ENCODE measurements at places on chromosomes 2 and 18.
A peak's percentile ranks its signal among the peaks of the same experiment; 100 is the strongest.

DNA sequence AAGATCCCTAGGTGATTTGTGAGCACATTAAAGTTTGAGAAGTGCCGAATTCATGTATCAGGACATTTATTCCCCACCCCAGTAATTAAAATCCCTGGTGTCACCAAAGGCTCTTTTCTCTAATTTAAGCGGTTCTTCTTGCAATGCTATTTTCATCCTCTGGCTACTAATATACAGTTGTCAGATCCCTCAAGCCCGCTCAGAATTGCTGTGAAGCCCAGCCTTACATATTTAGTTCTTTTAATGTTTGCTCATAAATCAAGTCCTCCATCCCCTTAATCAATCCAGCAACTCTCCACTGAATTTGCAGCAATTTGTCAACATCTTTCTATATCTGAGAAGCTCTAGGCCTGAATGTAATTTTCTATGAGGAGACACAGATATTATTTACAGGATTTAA lies 437.9 kb downstream of the PIK3C3 start:
- DNase-seq, result no peak

- no peak for DNase-seq
Measured at GRCh38 chr2:117486081-117486480, 328.4 kb upstream of the DDX18 start.

GRCh38 chr2:226909126-226909525 lies 73.3 kb downstream of the RHBDD1 start:
- no peak for DNase-seq

GRCh38 chr2:230266638-230267037 lies 41.1 kb downstream of the SP140 start:
- no peak for DNase-seq

DNA sequence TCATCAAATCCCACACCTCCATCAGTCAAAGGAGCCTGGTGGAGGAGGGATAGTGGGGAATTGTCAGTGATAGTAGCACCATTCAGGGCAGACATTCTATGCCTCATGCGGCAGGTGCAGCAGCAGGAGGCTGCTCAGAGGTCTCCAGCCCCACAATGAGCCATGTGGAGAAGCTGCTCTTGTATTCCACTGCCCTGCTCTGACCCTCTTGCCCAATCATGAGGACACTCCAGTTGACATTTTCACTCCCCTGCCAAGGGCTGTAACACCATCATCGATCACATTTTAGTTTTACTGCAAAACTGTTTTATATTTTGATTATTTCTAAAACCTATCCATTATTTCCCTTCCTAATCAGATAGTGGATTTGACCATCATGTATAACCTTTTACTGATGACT lies 487.6 kb upstream of the KLHL29 start:
- no peak for DNase-seq

DNA sequence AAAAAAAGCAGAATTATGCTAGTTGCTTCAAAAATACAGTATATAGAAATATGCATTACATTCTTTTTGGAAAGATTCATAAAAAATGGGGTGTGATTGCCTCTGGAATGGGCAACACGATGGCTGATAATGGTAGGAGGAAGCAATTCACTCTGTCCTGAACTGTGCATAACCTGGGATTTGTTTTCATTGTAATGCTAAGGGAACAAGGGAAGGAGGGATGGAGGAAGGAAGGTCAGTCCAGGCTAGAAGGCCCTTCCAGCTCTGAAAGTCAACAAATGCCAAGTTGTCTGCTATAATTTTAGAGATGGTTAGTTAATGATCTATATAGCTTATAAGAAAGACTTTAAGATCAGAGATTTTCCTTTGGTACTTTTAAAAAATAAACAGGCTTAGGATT lies 40.8 kb downstream of the BUB1 start:
- DNase-seq, result no peak

- DNase-seq, result no peak
Measured at GRCh38 chr2:177753682-177754491, 318.7 kb downstream of the PDE11A start.

DNA sequence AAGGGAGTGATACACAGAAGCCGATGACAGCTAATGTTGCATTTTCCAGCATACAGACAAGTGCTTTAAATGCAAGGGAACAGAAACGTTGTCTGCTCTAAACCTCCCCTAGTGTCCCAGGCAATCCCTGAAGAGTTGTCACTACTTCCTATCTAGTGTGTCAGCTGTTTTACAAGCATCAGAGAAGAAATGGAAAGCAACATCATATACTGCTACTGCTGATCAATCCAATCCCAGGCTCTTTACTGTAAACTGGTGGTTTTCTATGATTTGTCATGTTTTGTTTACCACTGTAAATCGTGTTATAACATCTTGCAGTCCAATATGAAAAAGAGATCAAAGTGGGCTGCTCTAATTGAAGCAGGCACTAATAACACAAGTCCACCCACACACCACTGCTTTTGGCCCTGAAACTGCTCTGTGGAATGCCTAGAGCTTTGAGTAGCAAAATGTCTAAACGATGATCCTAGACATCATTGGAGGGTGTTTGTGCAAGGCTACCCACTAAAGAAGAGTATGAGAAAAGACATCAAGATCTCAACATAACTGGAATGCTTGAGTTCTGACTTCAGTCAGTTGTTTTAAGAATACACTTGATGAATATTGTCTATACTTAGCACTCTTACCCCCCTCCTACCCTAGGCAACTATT lies 18.1 kb upstream of the ROCK1 start:
- DNase-seq, result no peak

- no peak for DNase-seq
Measured at GRCh38 chr2:131419441-131419840, 55.5 kb upstream of the RAB6D start.

- no peak for DNase-seq
Measured at GRCh38 chr2:62461707-62462106, 44.3 kb downstream of the TMEM17 start.

DNA sequence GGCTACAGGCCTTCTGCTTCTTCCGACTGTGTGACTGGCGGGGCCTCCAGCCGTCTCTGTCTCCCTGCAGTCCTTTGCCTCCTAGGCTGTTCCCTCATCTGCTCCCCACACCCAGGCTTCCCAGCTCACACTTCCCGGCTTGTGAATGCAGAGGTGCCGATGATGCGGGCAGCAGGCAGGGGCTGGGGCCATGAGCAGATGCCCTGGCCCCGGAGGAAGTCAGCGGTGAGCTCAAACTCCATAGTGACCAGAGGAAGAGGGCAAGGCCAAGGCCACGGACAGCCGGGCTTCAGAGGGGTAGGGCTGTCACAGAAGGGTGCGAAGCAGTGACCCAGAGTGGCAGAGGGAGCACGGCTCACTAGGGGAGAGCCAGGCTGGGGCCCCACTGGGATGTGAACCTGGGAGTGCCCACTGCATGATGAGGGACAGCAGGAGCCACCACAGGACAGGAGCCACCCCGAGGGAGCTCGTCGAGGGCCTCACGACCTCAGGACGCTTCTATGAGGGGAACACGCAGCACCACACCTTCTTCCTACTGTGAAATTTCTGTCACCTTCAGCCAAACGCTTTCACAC lies 515.9 kb downstream of the EIPR1 start:
- DNase-seq, result no peak

DNA sequence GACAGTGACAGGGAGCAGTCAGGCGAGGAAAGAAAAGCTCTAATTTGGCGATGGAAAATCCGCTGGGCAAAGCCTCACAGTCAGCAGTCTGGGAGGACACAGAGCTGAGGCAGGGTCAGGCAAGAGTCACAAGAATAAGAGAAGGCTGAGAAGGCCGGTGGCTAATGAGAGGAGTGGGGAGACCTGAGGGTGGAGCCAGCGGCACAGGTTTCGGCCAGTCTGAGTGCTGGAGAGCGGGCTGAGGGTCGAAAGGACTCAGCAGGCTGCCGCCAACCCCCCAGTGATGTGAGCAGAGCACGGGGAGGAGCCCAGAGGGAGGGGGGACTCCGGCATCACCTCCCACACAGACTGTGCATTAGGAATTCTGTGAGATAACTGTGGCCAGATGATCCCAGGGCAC lies 500.6 kb upstream of the MYT1L start:
- DNase-seq, result no peak

DNA sequence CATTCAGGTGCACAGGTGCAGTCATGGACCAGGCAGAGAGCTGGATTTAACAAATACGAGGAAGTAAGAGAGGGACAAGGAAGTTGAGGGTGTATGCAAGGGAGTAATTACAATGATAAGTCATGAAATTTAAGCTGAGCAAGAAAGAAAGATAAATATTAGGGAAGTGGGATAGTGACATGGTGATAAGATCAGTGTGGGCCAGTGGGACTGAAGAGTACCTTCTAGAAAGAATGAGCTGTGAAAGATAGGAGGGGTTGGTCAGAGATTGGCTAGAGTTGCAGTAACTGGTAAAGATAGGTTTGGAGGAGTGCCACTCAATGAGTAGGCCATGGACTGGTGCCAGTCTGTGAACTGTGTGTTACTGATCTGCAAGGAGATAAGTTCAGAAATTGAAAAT lies 200.8 kb upstream of the SIX3 start:
- DNase-seq, result no peak

GRCh38 chr18:6836331-6836730 lies 106.8 kb downstream of the ARHGAP28 start:
- no peak for DNase-seq

DNA sequence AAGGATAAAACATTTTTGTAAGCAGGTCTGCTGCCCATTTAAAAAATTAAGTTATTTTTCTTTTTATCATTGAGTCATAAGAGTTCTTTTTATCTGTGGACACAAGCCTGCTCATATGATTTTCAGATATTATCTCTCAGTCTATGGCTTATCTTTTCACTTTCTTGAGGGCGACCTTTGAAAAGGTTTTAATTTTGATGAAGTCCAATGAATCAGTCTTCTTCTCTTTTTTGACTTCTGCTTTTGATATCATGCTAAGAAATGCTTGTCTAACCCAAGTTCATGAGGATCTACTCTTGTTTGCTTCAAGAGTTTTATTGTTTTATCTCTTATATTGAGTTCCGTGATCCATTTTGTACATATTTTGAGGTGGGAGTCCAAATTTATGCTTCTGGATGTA lies 36.5 kb downstream of the PSMD14 start:
- DNase-seq, result no peak

- DNase-seq, result no peak
Measured at GRCh38 chr18:23929362-23929930, 85.1 kb upstream of the TTC39C start.

DNA sequence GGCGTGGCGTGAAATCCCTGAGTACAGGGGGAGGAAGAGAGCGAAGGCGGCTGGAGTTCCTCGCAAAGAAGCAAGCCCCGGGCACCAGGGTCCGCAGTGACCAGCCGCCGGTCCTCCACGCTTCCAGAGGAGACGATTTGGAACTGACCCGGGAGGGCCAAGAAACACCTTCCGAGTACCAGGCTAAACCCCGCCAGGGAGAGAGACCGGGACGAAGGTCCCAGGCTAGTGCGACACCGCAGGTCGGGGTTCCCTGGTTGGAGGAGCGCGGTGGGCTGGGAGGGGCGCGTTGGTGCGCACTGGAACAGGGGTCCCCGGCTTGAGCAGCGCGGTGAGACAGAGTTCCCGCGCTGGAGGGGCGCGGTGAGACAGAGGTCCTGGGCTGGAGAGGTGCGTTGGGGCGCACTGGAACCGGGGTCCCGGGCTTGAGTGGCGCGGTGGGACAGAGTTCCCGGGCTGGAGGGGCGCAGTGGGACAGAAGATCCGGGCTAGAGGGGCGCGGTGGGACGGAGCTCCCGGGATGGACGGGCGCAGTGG lies 901 bp downstream of the WDFY1 start:
- DNase-seq, result peak; percentile 9

All from GOT3 (cell line).